Jurkat, Clone E6-1 (cell line): ENCODE measurements at places on chromosomes 3 and 15.

- DNase-seq, result no peak
These were observed 147.5 kb downstream of the NTRK3 start for GRCh38 chr15:88108991-88109390.

DNA sequence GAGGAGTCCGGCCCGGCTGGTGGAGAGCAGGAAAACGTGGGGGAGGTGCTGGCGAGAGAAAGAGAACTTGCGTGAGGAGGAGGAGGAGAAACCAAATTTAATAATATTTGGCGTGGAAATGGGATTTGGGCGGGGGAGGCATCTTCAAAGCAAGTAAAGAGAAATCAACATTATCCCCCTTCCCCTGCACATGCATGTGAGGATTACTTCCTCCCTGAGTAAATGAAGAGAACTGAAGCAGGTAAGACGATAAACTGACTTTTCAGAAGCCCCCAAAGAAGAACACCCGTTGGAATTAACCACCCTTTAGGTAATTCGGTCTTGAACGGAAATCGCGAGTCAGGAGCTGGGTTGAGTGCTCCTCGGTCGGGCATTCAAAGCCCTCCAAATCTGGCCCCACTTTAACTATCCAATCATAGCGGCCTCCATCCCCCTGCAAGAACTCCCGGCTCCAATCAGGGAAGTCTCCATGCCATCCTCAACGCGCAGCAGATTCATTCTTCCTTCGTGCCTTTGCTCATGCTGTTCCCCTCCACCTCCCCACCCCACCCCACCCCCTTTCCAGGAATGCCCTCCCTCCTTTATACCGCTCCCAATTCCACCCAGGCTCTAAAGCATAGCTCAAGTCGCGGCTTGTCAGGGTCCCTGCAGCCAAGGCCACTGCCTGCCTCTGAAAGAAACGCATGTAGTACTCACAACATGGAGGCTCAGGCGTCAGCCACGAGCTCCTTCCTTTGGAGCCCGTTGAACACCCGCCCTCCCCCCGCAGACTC is 545 bp upstream of the RFX7 start:
- DNase-seq, result peak; percentile 91

DNA sequence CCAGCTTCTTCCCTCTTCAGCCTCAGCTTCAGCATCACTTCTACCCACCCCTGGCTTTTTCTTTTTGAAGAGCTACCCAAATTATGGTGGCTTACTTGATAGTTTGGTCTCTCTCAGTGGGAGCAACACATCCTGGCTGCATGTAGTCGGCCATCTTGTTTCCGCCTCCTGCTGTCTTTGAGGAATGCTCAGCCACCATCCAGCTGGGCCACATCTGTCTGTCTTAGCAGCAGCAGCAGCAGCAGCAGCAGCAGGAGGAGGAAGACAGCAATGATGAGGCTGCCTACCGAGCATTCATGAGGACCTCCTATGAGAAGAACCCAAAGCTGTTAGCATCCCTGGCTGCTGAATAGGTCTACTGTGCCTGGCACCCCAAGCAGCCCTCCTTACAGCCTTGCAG is 19.7 kb downstream of the IL16 start:
- DNase-seq, result no peak

DNA sequence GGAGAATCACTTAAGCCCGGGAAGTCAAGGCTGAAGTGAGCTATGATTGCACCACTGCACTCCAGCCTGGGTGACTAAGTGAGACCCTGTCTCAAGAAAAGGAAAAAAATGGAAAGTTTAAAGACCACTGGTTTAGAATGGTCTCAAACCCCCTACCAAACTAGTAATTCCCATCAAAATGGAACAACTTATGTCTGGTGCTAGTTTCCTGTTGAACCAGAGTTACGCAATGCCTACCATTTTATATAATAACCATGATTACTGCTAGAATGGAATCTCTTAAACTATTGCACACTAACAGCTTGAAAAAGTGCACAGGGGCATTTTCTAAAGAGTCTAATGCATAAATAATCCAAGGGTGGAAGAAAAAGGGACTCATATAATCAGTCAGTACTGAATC is 43.6 kb downstream of the DMXL2 start:
- no peak for DNase-seq

DNA sequence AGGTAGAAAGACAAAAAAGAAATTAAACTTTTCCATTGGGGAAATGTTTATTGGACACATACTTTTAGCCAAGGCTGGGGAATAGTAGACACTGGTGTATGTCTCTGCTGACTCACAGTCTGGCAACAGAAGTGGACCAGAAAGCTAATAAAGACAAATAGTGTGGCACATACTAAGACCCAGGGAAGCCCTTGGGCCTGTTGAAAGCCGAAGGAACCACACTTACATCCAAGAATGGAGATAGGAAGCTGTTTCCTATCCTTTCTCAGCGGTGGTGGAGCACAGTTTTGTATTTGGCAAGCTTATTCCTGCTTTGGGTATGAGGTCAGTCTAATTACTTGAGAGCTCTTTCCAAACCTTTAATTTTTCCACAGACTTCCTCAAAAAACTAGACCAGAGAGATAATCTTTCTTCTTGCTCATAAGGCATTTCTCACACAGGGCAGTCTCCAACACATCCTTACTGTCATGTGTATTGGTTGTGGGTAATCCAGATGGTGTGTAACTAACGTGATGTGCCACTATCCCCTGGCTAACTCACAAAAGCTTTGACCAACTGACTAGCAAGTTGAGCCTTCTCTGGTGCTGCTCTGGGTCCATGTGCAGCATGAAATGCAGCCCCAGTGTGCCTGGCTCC is 279.1 kb upstream of the IGF1R start:
- DNase-seq, result no peak

- DNase-seq, result peak; percentile 59
These were observed 3.0 kb downstream of the ALCAM start for GRCh38 chr3:105369500-105370371.

GRCh38 chr3:12974819-12975218 is 98.4 kb downstream of the IQSEC1 start:
- DNase-seq, result no peak

DNA sequence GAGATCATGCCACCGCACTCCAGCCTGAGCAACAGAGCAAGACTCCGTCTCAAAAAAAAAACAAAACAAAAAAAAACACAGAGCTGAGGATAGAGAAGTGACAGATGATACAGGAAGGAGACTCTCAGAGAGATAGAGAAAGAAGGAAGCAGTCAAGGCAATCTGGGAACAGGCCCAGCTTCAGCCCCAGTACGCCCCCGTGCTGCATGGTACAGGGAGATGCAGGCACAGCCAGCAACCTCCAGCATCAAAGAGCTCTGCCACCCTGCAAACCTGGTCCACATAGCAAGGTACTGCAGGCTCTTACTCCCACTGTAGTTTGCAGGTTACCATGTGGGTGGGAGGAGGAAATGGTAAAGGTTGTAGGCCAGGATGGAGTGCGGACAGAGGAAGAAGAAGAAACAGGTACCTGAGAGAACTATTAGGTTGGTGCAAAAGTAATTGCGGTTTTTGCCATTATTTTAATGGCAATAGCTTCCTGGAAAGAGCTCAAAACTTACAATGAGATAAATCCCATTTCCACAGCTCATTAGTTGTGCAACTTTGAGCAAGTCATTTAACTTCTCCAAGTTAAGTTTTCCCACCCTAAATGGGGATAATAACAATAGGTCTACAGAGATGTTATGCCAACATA is 253.0 kb downstream of the ARRDC4 start:
- no peak for DNase-seq

GRCh38 chr3:156448300-156448699 is 106.6 kb downstream of the SSR3 start:
- no peak for DNase-seq

GRCh38 chr3:161766331-161766730 is 269.7 kb downstream of the OTOL1 start:
- DNase-seq, result no peak

- no peak for DNase-seq
These were observed 543 bp downstream of the MEF2A start for GRCh38 chr15:99566157-99566897.

DNA sequence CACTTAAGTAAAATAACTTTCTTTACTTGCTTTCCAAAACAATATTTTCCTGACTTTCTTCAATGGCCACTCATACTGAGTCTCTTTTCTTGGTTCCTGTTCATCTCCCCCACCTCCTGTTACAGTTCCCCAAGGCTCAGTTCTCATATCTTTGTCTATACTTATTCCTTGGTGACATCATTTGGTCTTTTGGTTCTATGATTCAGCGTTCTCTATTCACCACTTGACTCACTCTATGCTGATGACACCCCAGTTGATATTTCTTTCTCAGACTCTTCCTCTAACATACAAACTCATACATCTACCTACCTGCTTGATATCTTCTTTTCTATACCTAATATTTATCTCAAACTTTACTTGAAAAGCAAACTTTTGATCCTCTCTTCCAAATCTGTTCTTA is 85.0 kb upstream of the P3H2 start:
- no peak for DNase-seq

- no peak for DNase-seq
These were observed 53.9 kb upstream of the ATOSA start for GRCh38 chr15:52733088-52733487.

- no peak for DNase-seq
These were observed 172.7 kb upstream of the CTNNB1 start for GRCh38 chr3:41026394-41027177.

GRCh38 chr15:69610277-69610676 is 157.7 kb downstream of the RPLP1 start:
- no peak for DNase-seq

- DNase-seq, result no peak
These were observed 27.4 kb upstream of the FAM174B start for GRCh38 chr15:92682741-92683510.

DNA sequence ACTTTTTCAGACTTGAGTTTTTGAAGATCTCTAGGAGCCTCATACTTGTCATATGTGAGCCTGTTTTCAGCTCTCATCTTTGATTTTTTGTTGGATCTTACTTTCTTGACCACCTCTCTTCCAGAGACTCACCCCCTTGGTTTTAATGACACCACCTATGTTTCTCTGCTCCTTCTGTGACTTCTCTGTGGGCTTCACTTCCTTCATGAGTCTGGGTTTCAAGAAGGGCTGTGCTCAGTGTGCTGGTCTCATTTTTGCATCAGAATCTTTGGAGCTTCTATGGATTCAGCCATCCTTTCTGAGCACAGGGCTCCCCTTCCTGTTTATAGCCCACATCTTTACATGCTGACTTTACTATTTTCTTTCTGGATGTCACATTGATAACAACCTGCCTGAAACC is 17.7 kb downstream of the PPM1L start:
- DNase-seq, result no peak

DNA sequence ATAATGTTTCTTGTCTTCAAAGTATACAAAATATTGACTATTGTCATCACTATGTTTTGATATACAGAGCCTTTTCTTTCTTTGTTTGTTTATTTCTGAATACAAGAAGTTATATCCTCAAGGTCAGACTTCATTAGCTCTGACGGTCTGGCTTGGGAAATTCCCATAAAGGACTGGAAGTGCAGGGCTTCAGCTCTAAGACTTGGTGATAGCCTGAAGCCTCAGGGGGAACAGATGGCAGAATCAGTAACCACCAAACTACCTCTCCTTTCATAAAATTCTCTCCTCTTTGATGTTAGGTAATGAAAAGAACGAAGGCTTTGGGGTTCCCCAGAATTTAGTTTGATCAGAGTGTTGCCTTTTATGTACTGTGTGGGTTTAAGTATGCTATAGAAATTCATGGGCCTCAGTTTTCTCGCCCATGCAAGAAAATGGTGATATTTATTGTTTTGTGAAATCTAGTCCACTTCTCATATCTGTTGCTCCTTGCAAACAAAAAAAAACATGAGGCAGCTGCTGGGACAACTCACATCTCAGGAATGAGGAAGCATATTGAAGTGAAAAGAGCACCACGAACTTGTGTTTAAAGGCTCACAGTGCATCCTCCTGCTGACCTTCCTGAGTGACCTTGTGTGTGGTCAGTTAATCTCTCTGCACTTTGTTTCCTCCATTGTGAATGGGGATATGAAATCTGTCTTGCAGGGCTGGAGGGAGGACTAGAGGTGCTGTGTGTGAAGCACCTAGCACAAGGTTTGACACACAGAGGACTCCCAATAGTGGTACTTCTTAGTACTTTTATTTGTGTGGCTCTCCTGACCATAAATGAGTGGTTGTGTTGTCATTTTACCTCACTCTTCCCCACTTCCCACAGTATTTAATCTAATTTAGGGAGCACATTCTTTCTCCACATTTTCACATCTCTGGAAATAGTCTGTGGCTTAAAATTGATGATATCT is 569.8 kb upstream of the IL12A start:
- DNase-seq, result no peak

GRCh38 chr15:79403501-79403900 is 28.6 kb upstream of the MINAR1 start:
- no peak for DNase-seq

GRCh38 chr3:189605717-189606116 is 25.5 kb upstream of the TP63 start:
- no peak for DNase-seq
